ENCODE measurements at places on chromosomes 12 and 14.

- no peak for DNase-seq
These were observed 30.6 kb downstream of the ARF6 start for GRCh38 chr14:49923442-49923841.

- no peak for DNase-seq
These were observed 4.8 kb downstream of the SCNN1A start for GRCh38 chr12:6370576-6370935.

DNA sequence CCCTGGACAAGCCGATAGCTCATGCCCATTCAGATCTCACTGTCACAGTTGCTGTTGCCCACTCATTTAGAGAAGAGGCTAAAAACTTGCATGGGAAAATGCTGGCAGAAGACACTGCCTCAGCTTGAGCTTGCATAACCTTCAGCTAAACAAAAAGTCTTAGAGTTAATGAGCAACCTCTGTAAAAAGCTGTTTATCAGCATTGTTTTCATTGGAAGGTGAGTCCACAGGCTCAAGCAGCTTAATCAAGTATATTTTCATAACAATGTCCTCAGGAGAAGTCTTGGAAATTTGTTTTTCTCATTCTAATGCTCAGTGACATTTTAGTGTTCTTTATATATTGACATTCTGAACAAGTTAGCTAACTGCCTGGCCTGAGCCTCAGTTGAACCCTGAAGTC lies 872.9 kb downstream of the TMTC2 start:
- no peak for DNase-seq

- no peak for DNase-seq
These were observed 985.7 kb upstream of the FBXO33 start for GRCh38 chr14:40417777-40418401.

- no peak for DNase-seq
These were observed 636.1 kb downstream of the KCNH5 start for GRCh38 chr14:62409169-62409568.

GRCh38 chr14:104723651-104724406 lies at the start of gene ADSS1:
TSS of gene ADSS1 (plus strand) at chr14:104724229. CDS start at chr14:104724271, 42 bp downstream.
- DNase-seq, result peak; percentile 58

GRCh38 chr12:81644503-81644902 lies 114.6 kb downstream of the PPFIA2 start:
- no peak for DNase-seq

DNA sequence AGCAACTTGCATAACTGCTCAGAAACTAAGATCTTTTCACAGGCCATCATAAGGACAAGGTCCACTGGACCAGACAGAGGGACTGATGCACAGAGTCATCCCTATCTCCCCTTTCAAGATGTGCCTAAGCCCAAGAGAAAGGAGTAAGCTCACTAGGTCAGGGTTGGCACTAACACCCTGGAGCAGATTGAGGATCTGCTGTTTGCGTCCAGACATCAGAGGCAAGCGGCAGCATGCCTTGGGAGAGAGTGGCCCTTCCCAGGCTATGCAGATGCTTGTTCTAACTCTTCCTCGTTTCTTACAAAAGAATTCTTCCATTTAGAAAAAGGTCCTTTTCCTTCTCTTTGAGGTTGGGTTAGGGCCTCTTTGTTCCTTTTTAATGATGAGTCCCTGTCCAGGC lies 187.2 kb downstream of the KCNA5 start:
- no peak for DNase-seq

- no peak for DNase-seq
These were observed 155.2 kb downstream of the STXBP6 start for GRCh38 chr14:24894583-24895242.

DNA sequence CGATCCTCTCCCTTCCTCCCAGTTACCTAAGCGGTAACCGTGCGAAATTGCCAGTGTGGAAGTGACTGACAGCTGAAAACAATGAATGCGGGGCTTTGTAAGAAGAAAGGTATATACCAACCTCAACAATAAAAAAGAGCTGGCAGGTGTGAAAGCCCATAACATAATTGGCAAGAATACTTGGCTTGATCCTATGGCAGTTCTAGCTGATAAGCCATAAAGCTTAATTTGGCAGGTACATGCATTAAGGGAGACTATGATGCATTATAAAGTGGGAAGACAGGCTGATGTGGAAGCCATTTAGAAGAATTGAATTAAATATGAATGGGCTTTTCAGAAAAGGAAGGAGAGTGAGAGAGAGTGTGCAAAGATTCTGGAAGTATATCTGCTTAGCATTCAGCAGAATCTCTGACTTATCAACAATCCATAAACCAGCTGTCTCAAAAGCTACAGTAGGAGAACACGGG lies 71.3 kb downstream of the CRACR2A start:
- DNase-seq, result no peak

- peak; percentile 83 for DNase-seq
These were observed at the start of gene MARS1 for GRCh38 chr12:57487597-57488401. TSS of gene MARS1 (plus strand) at chr12:57488068. CDS start at chr12:57488091, 23 bp downstream.

GRCh38 chr14:71591929-71592328 lies 340.3 kb upstream of the RGS6 start:
- no peak for DNase-seq

- DNase-seq, result no peak
These were observed 226.6 kb downstream of the ETNK1 start for GRCh38 chr12:22851532-22851931.

GRCh38 chr12:106031761-106032622 lies 106.8 kb downstream of the NUAK1 start:
- DNase-seq, result no peak

GRCh38 chr12:86959766-86960458 lies 703.7 kb upstream of the MGAT4C start:
- no peak for DNase-seq

DNA sequence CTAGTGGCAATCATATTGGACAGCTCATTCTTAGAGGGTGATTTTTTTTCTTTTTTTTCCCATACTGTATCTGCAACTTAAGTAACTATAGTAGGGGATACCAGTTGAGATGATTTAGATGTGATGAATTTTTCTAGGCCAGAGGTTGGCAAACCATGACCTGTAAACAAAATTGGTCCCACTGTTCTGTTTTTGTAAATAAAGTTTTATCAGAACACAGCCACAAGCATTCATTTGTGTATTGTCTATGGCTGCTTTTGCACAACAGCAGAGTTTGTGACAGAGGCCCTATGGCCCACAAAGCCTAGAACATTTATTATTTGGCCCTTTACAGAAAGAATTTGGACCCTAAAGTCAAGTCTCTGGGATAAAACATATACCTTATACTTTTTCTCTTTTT lies 11.4 kb downstream of the ARF6 start:
- DNase-seq, result no peak

DNA sequence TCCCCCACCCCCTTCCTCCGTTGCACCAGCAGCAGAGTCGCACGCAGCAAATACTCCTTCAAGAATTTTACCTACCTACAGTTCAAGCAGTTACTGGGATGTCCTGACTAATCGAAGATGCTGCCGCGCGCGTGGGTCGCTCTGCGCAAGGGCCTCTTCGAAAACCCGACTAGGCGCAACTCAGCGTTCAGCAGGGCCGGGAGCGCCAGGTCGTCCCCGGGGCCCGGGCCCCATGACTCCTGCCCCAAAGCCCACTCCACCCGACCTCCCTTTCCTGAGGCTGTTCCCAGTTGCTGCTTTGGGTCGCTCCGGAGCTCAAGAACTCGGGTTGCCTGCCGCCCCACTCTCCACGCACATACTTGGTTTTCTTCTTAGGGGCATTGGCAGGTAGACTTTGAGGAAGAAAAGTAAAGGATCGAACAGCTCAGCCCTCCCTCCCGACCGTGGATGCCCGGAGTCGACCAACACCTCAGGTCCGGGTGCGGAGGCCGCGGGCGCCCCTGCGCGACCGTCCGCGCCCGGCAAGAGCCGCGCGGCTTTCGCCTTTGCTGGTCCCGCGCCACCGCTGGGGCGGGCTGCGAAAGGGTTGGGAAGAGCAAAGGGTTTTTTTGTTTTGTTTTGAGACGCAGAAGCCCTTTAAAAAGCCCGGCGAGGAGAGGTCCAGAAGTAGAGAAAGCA lies 1.9 kb downstream of the BMP4 start:
- DNase-seq, result peak; percentile 19

DNA sequence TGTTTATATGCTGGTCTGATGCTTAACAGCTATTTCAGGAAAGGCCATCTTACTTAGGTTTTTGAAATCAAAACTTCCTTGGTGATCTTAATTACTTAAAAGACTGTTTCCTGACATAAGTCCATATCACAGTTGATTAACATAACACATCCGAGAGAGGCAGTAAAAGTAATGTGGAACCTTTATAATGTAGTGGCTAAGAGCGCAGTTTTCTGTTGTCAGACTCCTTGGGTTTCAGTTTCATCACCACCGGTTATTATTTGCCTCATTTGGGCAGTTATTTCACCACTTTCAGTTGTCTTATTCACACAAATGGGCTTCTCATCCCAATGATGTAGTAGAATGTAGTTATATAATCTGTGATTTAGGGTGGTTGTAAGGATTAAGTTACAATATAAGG lies 30.9 kb downstream of the TBC1D15 start:
- DNase-seq, result no peak

- DNase-seq, result no peak
These were observed 554.5 kb downstream of the AACS start for GRCh38 chr12:125619723-125620122.

GRCh38 chr12:89252284-89252683 lies 100.0 kb downstream of the DUSP6 start:
- no peak for DNase-seq

DNA sequence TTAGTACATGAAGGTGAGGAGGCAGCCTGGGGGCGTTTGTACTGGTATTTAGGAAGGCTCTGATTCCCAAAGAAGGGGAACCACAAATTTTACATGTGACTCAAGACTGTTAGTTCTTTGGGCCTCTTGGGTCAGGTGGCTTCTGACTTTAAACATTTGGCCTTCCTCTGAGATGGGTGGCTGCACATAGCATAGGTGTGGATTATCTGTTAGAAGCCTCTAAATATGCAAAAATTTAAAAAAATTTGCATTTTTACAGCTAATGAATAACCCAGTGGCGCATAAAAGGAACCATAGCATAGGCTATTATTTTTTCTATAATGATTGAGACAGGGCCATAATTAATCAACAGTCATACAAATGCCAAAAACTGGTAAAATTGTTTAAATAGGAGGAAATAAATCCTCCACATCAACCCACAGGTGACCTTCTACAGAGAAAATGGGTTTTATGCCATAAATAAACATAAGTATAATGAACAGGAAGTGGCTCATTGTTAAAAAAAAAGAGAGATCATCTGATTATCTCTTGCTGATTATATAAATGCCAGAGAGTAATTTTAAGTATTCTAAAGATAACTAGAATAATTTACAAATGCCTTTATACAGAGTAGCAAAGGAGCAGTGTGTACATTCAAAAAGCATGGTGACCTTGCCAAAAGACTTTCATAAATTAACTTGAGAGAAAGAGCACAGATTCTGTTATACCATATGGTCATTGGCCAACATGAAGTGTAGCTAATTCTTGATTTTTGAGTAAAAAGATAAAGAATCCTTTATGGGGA lies 284.2 kb upstream of the ATP2B1 start:
- no peak for DNase-seq

GRCh38 chr12:13258717-13259119 lies 62.2 kb downstream of the EMP1 start:
- no peak for DNase-seq

GRCh38 chr12:1842183-1842904 lies 22.0 kb downstream of the LRTM2 start:
- no peak for DNase-seq

DNA sequence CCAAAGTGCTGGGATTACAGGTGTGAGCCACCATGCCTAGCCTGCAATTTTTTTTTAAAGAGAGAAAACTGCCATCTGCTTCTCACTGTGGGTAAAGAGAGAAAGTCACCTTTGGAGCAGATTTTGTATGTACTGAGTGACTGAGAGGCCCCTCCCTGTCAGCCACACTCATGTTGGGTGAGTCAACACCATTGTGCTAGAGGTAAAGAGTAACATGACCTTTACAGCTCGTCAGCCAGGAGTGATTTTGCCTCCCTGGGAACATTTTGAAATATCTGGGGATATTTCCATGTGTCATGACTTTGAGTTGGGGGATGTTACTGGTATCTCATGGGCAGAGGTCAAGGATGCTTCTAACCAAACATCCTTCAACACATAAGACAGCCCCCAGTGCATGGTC lies 115.2 kb downstream of the KSR2 start:
- DNase-seq, result no peak

DNA sequence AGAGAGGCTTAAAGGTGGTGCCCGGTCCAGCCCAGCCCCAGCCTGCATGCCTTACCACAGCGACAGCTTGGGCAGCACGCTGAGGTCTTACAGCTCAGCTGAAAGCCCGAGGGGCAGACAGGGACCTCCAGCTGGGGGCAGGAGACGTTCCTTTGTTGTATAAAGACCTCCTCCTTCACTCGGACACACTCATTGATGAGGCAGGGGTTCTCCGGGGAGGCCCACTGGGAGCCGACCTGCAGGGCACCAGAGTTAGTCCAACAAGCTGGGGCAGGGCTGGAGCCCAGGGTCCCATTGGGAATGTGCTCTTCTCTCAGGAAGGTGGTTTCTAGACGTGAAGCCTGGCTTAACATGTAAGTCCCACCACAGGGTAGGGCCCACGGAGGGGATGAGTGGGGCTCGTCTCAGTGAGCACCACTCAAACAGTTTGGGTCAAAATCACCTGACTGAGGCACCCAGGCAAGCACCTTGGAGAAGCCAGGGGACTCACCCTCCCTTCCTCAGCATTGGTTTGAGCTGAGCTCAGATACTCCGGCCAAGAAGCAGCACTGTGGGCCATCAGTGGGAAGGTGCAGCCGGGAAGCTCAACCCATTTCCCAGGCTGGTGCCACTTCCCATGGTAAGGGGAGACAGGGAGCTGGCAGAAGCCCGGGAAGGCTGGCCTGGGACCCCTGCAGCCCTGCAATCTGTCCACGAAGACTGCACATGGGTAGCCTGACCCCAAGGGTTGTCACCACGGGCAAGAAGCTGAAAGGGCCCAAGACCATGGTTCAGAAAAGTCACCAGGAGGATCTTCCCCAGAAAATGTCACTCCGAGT lies 24.3 kb upstream of the ANO2 start:
- DNase-seq, result no peak

GRCh38 chr12:127728285-127728684 lies 538.7 kb upstream of the TMEM132C start:
- no peak for DNase-seq

- DNase-seq, result no peak
These were observed 45.6 kb downstream of the AACS start for GRCh38 chr12:125110641-125111360.

DNA sequence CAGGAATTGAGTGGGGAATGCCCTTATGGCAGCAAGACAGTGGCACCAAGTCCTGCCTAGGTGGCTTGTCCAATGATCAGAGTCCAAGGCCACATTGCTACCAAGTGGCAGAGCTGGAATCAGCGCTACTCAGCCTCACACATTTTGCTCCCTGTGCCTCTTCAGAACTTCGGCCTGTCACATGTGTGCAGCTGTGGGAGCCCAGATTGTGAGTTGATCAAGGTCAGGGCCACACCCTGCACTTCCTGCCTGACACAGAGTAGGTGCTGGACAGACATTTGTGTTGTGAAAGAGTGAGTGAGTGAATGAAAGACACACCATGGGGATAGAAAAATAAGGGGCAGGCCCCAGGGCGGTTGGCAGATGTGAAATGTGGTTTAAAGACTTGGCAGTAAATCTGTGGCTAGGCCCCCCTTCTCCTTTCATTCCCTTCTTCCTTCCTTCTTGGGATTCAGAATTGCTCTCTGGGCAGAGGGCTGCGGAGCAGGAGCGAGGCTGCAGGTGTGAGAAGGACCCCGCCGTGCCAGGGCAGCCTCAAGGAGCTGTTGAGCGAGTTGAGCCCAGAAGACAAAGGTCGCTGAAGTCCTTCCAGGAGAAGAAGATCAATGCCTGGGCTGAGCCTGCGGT lies 83.5 kb downstream of the SLC25A47 start:
- DNase-seq, result no peak

- peak; percentile 67 for DNase-seq
These were observed 7.3 kb downstream of the VAMP1 start for GRCh38 chr12:6463216-6463615.

Measured in CD4-positive, alpha-beta T cell (primary cell).